ENCODE measurements at places on chromosomes 11 and 22. TPM values are rescaled to one million over a fixed set of nuclear protein-coding genes. Genes with fewer than 3 reads are reported as not detected.

The DMC1 gene
- 18.9 TPM for total RNA-seq

DNA sequence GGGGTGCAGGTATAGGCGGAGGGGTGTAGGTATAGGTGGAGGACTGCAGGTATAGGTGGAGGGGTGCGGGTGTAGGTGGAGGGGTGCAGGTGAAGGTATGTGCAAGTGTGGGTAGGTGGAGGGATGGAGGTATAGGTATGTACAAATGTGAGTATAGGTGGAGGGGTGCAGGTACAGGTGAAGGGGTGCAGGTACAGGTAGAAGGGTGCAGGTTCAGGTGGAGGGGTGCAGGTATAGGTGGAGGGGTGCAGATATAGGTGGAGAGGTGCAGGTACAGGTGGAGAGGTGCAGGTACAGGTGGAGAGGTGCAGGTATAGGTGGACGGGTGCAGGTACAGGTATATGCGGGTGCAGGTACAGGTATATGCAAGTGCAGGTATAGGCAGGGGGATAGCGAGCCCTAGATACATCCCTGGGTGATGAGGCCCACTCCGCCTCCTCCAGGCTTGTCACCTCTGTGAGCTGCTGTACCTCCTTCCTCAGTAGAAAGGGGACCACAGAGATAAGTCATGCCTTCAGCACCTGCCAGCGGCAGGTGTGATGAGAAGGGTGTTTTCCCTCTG, 17.2 kb downstream of the LINC01488 start:
- H3K27me3 ChIP-seq = peaks cover 2% of the 10 kb centered on the region
- H3K36me3 ChIP-seq = no peaks in the 10 kb centered on the region
- no peak overlapping the region for H3K27ac ChIP-seq
- DNase-seq = no peak

The CABP7 gene
- total RNA-seq = not detected

The C11orf58 gene
- 142 TPM for total RNA-seq

- H3K4me1 ChIP-seq = peaks cover 12% of the 10 kb centered on the region
- no peaks in the 10 kb centered on the region for H3K36me3 ChIP-seq
- no peak overlapping the region for H3K27ac ChIP-seq
- H3K4me3 ChIP-seq = no peak overlapping the region
Observed at GRCh38 chr11:118622376-118623268, 15.2 kb downstream of the PHLDB1 start.

The RAC2 gene
- 692 TPM for total RNA-seq

DNA sequence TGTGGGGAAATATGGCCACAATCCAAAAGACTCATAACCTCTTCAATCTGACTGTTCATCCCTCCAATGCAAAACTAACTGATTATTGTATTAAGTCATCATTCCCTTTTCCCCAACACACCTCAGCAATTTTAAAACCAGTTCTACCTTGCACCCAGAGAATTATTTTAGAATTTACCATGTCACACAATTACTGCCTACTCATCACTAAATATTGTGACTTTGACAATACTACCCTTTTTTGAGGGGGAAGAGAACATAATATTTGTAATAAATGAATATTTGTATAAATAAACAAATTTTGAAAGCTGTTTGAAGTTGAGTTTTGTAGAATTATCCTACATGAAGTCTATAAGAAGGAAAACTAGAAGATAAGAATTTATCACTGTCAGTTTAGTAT, 28.2 kb upstream of the CALCB start:
- no peak overlapping the region for H3K4me3 ChIP-seq
- H3K36me3 ChIP-seq = no peaks in the 10 kb centered on the region
- no peaks in the 10 kb centered on the region for H3K4me1 ChIP-seq
- H3K27me3 ChIP-seq = peaks cover 10% of the 10 kb centered on the region

DNA sequence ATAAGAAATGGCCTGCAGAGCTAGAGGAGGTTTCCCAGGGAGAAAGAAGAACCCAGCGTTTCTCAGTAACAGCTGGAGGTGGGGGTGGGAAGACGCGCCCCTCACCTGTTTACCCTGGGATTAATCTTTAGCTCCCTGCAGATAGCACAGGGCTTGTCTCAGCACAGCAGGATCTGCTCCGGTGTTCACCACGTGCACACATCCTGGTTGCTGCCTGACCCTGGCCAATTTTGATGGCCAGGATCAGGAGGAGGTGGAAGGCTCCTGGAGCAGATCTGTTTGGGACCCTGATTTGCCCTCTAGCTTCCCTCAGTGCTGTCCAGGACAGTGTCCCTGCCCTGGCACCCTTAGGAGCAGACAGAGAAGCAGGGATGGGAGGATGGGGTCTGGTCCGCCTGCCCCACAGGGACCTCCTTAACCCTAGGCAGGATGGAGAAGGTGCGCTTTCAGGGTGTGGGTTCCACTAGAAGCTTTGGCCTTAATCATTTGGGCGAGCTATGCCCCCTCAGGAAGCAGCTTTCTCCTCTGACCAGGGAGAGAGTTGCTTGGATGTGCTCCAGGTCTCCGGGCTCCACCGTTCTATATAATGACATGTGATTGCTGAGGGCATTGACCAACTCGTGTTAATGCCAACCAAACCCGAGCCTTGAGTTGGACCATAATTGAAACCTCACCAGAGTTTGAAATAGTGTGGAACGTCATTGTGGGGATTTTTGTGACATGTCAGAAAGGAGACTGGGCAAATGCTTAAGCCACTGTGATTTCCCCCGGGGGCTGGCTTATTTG, 19.3 kb downstream of the UPB1 start:
- H3K36me3 ChIP-seq = no peaks in the 10 kb centered on the region
- peaks cover 10% of the 10 kb centered on the region for H3K4me1 ChIP-seq
- H3K4me3 ChIP-seq = no peak overlapping the region
- H3K27me3 ChIP-seq = no peaks in the 10 kb centered on the region
- DNase-seq = no peak

DNA sequence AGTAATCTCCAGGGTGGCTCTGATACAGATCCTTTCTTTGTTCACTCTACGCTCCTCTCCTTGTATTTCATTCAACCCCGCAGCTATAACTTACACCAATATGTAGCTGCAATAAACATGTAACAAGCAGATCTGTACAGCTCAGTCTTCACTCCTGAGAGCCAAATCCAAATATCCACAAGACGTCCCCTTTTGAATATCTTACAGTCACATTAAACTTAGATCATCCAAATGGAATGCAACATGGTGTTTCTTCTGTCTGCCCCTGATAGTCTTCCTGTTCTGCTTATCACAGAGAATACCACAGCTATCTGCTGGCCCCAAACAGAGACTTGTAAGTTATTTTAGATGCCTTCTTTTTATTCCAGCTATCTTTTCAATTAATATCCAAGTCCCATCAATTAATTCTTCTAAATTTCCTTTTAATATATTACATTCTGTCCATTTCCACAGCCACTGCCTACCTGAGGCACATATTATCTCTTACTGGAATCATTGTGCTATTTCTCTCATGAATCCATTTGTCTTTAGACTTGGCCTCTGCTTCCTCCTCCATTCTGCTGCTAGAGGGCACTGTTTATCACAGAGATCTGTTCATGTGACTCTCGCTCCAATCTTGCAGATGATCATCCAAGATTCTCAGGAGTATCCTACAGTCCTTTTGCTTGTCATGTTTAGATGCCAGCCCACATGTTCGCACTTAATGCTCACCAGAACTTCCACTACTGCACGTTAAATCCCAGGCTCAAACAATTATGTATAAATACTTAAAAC, 908.6 kb downstream of the NTM start:
- no peaks in the 10 kb centered on the region for H3K36me3 ChIP-seq
- no peak overlapping the region for H3K27ac ChIP-seq
- H3K4me3 ChIP-seq = no peak overlapping the region
- H3K27me3 ChIP-seq = no peaks in the 10 kb centered on the region

GRCh38 chr11:65375012-65375411, 7.4 kb downstream of the SLC25A45 start:
- no peaks in the 10 kb centered on the region for H3K36me3 ChIP-seq
- H3K27me3 ChIP-seq = no peaks in the 10 kb centered on the region
- no peaks in the 10 kb centered on the region for H3K4me1 ChIP-seq
- no peak overlapping the region for H3K27ac ChIP-seq

GRCh38 chr22:26354707-26355106, 74.4 kb upstream of the ASPHD2 start:
- H3K36me3 ChIP-seq = no peaks in the 10 kb centered on the region
- no peak overlapping the region for H3K4me3 ChIP-seq

GRCh38 chr11:133659538-133660201, 127.4 kb upstream of the OPCML start:
- no peak overlapping the region for H3K4me3 ChIP-seq
- no peak overlapping the region for H3K27ac ChIP-seq
- no peak for DNase-seq
- no peaks in the 10 kb centered on the region for H3K4me1 ChIP-seq
- H3K27me3 ChIP-seq = no peaks in the 10 kb centered on the region
- H3K36me3 ChIP-seq = no peaks in the 10 kb centered on the region

The TRIM49 gene
- total RNA-seq = not detected

- no peaks in the 10 kb centered on the region for H3K27me3 ChIP-seq
- DNase-seq = peak; percentile 50
- peaks cover 28% of the 10 kb centered on the region for H3K4me1 ChIP-seq
Observed at GRCh38 chr22:32475468-32476010, 928 bp downstream of the FBXO7 start.

DNA sequence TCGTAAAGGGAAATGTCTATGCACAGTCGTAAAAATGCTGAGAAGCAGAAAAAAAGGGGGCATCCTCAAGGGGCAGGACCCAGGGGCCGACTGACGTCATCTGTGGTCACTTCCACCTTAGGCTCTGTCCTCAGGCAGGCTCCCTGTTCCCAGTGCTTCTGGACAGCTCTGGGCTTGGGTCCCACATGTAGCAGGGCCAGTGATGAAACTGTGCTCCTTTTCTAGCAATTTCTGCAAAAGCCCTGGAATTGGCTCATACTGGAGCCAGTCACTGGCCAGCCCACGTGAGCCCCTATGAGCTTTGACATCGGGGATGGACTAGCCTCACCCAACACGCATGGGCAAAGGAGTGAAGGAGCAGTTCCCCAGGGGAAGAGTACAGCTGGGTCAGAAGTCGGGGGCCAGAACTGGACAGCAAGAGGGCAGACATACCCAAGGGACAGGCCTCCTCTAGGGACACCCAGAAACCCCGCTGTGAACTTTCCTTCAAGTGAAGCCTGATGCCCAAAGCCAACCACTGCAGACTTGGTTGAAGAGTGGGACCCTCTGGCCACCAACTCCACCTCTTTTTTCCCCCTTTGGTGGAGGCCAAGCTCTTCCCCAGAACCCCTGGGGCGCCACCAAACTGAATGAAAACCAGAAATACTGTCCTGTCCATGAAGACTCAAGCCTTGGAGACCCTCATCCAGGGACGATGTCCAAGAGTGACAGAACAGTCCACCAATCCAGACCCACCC, 1349.0 kb downstream of the BRD1 start:
- no peak overlapping the region for H3K27ac ChIP-seq
- no peak for DNase-seq
- peaks cover 10% of the 10 kb centered on the region for H3K27me3 ChIP-seq

DNA sequence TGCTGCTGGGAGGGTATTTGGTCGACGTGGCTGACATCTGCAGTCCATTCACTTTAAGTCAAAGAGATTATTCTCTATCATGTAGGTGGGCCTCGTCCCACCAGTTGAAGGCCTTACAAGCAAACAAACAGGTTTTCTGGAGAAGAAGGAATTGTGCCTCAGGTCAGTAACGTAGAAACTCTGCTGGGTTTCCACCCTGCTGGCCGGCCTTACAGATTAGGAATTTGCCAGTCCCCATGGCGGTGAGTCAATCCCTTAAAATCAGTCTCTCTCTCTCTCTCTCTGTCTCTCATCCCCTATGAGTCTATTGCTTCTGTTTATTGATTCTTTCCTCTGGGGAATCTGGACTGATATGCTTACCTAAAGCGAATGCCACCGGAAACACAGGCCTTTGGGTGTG, 75.4 kb upstream of the FGF3 start:
- DNase-seq = no peak
- H3K27ac ChIP-seq = no peak overlapping the region
- H3K4me3 ChIP-seq = no peak overlapping the region
- no peaks in the 10 kb centered on the region for H3K36me3 ChIP-seq
- peaks cover 2% of the 10 kb centered on the region for H3K4me1 ChIP-seq
- H3K27me3 ChIP-seq = peaks cover 21% of the 10 kb centered on the region

GRCh38 chr22:44181912-44182587, 1.3 kb downstream of the PARVG start:
- peaks cover 17% of the 10 kb centered on the region for H3K36me3 ChIP-seq
- DNase-seq = peak; percentile 58
- H3K4me1 ChIP-seq = peaks cover 20% of the 10 kb centered on the region
- no peaks in the 10 kb centered on the region for H3K27me3 ChIP-seq
- peak overlapping the region; percentile 86 for H3K4me3 ChIP-seq

DNA sequence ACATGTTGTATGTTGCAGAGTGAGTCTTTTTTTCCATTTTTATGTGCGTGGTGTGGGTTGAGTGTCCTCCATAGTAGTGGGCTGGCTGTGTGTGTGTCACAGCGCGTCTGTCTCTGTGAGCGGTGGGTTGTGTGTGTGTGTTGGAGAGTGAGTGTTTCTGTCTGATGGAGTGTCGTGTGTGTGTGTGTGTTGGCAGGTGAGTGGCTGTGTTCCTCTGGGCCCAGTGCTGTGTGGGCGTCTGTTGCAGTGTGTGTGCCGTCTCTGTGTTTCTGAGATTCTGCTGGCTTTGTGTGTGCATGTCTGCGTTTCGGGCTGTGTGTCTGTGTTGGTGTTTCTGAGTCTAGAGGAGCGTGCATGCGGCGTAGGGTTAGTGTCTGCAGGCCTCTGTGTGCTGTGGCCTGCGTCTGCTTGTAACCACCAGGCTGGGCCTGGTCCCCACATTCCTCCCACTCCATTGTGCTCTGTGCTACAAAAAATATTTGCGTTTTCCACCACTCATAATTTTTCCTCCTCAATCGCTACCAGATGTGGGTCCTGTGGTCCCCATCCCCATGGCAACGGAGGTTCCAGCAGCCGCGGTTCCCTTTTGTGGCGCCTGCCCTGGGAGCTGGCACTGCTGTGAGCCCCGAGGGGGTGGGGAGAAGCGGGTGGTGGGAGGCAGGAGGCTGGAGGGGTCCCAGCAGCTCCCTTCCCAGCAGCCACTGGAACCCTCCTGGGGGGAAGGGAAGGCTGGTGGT, 15.2 kb downstream of the SCARF2 start:
- H3K4me3 ChIP-seq = no peak overlapping the region
- no peak for DNase-seq
- H3K4me1 ChIP-seq = no peaks in the 10 kb centered on the region
- H3K36me3 ChIP-seq = no peaks in the 10 kb centered on the region
- peaks cover 11% of the 10 kb centered on the region for H3K27me3 ChIP-seq

The SLC22A6 gene
- not detected for total RNA-seq

DNA sequence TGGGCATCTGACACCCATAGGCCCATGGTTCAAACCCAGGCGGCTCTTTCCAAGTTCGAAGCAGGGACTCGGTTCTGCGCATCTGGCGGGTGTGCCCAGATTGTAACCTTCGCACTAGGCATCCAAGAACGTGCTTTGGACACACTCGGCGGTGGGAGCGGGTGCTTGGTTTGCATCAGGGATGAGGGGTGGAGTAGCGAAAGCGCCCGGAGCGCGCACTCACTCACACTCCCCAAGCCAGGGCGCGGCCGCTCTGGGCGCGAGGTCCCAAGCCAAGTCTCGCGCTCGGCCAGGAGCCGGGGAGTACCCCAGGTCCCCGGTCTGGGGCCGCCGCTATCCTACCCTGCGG, 243 bp upstream of the SYT9 start:
- peaks cover 3% of the 10 kb centered on the region for H3K4me1 ChIP-seq
- no peak overlapping the region for H3K4me3 ChIP-seq
- H3K36me3 ChIP-seq = no peaks in the 10 kb centered on the region
- no peak overlapping the region for H3K27ac ChIP-seq
- peaks cover 47% of the 10 kb centered on the region for H3K27me3 ChIP-seq

The SLC5A1 gene
- total RNA-seq = not detected

The TRIM51 gene
- total RNA-seq = not detected
